ENCODE measurements at places on chromosomes 4 and X.

DNA sequence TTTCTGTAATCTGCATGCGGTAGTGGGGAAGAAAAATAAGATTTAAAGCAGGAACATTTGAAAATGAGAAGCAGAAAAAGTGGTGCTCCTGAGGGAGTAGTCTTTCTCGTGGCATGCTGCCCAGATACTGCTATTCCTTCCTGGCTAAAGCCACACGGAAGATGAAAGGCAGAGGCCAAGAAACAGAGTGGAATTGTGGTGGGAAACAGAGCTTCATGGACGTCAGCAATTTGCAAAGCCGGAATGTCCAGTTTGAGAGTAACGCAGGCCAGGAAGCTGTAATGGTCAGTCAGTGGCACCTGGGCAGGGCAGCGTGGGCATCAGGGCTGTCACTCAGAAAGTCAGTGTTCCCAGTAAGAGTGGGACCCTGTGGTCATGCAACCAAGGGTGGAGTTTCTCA lies 63.7 kb upstream of the FMR1 start:
- no peak for DNase-seq

DNA sequence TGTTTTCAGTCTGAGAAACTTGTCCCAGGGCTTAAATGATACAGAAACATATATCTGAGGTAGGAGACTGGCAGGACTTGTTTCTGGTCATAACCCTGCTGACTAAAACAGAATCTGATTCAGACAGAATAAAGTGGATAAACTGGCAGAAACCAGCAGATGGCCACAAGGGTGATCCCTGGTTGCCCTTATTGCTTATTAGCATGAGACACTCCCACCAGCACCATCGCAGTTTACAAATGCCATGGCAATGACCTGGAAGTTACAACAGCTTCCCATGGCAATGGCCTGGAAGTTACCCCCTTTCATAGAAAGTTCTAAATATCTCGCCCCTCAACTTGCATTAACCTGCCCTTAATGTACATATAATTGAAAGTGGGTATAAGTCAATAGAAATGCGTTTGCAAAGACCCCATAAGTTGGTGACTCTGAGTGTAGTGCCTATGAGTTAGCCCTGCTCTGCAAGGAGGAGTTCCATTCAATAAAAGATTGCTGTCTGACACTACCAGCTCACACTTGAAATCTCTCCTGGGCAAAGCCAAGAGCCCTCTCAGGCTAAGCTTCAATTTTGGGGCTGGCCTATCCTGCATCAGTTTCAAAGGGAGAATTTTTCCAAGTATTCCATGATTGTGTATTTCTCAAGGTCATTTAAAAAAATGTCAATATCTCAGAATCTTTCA lies 52.9 kb upstream of the PAGE5 start:
- no peak for DNase-seq

GRCh38 chr4:76799140-76799539 lies 98.8 kb downstream of the SOWAHB start:
- no peak for DNase-seq

DNA sequence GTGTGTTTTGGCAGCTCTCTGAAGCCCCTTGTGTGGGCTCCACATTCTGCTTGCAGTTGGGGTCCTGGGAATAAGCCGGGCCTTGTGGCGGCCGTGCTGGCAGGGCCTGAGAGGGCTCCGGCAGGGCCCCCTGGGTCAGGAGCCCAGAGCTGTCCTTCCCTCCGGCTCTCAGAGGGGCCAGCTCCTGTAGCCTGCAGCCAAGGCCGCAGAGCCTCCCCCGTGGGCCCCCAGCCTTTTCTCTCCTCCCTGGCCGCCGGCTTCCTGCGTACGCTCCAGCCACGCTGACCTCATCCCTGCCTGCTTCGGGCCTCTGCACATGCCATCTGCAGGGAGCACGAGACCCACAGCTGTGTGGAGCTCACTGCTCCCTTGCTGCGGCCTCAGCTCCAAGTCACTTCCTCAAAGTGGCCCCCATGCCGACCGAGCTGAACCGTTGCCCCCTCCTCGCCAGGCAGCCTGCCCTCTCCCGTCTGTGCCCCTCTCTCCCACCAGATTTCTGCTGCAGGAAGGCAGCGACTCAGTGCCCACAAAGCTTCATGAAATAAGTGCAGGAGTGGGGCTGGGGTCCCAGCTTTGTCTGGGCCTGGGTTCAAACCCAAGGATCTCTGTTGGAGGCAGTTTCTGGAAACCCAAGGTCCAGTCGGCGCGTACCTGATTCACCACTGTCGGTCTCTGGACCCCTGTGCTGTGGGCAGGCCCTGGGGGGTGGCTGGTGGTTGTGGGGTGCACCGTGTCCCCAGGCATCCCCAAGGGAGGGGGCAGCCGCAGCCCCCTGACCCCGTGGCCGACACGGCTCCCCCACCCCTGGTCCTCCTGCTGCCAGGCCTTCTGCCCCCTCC lies 57.1 kb upstream of the NKX1-1 start:
- DNase-seq, result no peak

- no peak for DNase-seq
Measured at GRCh38 chr4:6188687-6189305, 11.6 kb downstream of the JAKMIP1 start.

- DNase-seq, result no peak
Measured at GRCh38 chrX:100658941-100659381, 15.0 kb downstream of the SRPX2 start.

GRCh38 chr4:15451866-15452765 lies 17.6 kb upstream of the CC2D2A start:
- DNase-seq, result no peak

Measured in gastrocnemius medialis (tissue), 4 donors.